ENCODE measurements at places on chromosomes 5 and 9.

GRCh38 chr5:69493396-69494133 is 975 bp downstream of the OCLN start:
- DNase-seq: no peak

DNA sequence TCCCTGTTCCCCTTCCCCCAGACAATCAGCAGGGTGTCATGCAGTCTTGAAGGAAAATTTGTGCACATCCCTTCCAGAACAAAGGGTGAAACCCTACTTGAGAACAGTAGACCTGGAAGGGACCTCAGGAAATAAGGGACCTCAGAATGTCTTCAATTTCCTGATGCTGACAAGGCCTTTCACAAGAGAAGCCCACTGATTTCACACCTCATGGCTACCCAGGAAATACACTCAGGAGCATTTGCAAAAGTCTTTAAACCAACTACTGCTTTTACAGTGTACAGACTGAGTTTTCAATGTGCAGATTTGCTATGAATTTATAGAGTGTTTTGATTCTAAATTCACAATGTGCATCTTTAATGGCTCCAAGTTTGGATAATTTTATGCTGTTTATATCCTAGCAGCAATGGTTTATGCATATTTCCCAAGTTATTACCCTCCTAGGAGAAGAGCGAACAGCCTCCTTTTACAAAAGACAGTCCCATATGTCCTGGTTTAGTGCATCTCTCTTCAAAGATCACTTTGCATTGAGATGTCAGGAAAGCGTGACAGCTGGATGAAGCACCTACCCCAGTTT is 74.8 kb downstream of the GALNT10 start:
- no peak for DNase-seq

DNA sequence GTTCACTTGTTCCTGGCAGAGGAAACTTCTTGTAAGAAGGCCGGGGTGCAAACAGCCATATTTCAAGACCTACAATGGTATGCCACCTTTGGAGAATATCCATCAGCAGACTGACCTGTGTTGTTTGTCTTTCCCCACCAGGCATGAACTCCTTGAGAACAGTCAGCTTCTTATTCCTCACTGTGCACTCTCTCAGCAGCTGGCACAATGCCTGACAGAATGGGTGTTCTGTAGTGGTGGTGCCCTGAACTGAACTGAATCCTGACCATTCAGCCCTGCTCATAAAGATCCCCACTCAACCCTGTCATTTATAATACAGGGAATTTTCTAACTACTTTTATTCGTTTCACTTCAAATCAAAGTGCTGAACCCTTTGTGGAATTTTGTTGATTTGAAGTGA is 206.9 kb downstream of the COX7C start:
- DNase-seq: no peak

- DNase-seq: no peak
These were observed 194 bp upstream of the RXFP3 start for GRCh38 chr5:33936004-33936380.

GRCh38 chr5:136194576-136194975 is 1.6 kb upstream of the SMIM32 start:
- DNase-seq: no peak

GRCh38 chr9:105103776-105104175 is 140.7 kb upstream of the SLC44A1 start:
- DNase-seq: no peak

- no peak for DNase-seq
These were observed 15.6 kb upstream of the CD74 start for GRCh38 chr5:150428106-150428876.

GRCh38 chr5:73095564-73096238 is 24.7 kb upstream of the TMEM171 start:
- no peak for DNase-seq

DNA sequence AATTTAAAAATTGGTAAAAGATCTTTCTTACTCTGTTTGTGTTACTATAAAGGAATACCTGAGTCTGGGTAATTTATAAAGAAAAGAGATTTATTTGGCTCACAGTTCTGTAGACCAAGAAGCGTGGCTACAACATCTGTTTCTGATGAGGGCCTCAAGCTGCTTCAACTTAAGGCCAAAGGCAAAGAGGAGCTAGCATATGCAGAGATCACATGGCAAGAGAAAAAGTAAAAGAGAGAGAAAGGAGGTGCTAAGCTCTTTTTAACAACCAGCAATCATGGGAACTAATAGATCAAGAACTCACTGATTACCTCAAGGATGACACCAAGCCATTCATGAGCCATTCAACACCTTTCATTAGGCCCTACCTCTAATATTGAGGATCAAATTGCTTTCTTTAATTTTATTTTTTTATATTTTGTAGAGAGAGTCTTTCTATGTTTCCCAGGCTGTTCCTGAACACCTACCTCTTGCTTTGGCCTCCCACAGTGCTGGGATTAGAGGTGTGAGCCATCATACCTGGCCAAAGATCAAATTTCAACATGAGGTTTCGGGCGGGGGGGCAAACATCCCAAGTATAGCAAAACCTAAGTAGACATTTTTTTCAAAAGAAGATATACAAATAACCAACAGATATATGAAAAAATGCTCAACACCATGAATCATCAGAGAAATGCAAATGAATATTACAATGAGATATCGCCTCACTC is 16.0 kb upstream of the SHC3 start:
- no peak for DNase-seq

DNA sequence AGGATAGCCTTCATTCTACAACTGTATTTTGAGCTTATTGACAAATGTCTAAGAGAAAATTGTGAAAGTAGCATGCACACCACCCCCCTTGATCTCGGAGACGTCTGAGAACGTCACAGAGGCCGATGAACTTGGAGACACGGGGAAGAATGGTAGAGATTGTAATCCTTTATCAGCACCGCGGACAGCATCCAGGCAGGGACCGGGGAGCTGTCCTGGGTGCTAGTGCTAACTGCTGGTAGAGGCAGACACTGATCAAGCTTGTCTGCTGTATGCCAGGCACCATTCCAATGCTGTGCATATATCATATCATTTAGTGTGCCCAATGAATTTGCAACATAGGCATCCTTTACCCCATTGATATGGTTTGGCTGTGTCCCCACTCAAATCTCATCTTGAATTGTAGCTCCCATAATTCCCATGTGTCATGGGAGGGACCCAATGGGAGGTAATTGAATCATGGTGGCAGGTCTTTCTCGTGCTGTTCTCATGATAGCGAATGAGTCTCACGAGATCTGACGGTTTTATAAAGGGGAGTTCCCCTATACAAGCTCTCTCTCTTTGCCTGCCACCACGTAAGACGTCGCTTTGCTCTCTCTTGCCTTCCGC is 98.8 kb downstream of the LHX2 start:
- DNase-seq: no peak

DNA sequence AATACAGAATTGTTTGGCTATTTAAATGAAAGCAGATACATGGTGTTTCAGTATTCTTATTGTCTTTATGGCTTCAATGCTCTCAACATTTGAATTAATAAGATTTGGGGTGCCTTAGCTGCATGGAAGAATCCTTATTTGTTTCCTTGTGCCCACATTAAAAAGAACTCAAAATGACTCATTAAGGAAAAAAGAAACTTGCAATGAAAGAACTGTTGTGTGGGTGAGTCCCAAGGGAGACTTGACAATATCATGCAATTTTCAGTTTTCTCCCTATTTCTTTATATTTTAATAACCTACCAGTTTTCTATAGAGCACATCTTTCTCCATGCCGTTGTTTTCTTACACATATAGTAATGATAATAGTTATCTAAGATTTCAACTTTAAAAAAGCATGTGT is 404.0 kb downstream of the PDE4D start:
- no peak for DNase-seq

DNA sequence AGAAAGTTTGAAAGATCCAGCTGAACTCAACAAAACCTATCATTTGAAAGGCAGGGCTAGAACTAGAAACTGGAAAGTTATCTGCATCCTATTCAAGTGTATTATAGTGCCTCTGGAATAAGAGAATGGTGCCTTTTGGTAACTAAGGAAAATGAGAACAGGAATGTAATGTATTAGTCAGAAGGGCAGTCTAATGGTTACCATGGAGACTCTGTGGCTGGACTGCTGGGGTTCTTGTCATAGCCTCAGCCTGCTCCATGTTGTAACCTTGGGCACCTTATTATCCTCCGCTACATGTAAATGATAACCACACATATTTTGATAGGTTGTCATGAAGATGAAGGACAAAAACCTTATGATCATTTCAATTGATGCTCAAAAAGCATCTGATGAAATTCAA is 24.6 kb upstream of the IFNB1 start:
- no peak for DNase-seq

DNA sequence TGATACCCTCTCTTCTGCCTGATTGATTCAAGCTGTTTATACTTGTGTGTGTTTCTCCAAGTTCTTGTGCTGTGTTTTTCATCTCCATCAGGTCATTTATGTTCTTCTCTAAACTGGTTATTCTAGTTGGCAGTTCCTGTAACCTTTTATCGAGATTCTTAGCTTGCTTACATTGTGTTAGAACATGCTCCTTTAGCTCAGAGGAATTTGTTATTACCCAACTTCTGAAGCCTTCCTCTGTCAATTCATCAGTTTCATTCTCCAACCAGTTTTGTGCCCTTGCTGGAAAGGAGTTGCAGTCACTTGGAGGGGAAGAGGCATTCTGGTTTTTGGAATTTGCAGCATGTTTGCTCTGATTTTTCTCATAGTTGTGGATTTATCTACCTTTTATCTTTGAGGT is 126.2 kb upstream of the FTMT start:
- no peak for DNase-seq

GRCh38 chr9:95822583-95823431 is 52.7 kb upstream of the ERCC6L2 start:
- no peak for DNase-seq

DNA sequence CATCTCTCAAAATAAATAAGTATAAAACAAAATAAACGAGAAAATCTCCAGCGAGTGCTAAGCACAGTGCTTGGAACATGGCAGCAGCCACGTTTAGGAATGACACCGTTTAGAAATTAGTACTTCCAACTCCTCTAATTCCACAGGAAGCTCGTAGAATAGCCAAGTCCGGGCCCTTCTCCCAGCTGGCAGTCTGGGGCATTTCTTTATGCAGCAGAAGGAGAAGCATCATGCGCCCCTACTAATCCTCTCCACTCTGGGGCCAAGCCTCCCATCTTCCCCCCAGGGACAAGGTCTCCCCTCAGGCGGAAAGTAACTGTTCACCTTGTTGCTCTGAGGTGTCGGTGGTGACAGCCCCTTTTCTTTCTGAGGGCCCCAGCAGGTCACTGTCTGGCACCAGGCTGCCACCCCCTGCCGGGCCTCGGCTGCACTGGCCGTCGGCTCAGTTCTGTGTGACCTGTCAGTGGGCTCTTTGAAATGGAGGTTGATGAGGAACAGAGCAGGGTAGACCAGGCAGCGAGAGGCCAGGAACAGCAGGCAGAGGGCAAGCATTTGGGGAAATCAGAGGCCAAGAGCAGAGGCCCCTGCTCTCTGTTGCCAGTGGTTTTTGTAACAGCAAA is 113.5 kb upstream of the WWC1 start:
- no peak for DNase-seq

- no peak for DNase-seq
These were observed 25.1 kb downstream of the CRB2 start for GRCh38 chr9:123380852-123381705.

DNA sequence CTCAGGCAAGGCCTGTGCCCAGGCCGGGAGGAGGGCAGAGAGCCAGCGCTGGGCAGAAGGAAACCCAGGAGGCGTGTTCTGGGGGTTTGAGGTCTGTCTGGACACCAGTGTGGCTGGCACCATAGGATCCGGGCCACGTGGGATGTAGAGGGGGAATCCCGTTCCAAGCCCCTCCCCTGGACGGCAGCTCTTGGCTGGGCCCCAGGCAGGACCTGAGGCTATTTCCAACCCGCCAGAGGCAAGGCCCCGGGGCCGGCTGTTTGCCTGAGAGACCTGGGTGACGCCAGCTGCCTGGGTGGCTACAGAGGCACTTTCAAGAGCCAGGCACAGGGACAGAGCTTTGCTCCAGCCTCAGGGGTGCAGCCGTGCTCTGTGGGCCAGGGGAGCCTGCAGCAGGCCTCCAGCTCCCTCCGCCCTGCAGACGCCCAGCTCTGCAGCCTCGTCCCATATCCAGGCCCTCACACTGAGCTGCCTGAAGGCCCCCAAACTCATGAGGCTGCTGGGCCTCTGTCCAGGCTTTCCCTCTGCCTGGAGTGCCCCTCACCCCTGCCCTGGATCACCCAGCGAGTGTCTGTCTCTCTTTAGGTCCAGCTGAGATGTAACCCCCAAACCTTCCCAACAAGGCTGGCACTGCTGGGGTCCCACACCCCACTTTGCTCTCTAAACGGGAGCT is 56.6 kb upstream of the EGFL7 start:
- DNase-seq: no peak

Data from stimulated activated CD4-positive, alpha-beta T cell treated with anti-CD3 and anti-CD28 coated beads, TNF-alpha, amount 100 ng/mL, for 1 hour (primary cell).